ENCODE measurements at places on chromosomes 1 and 21. TPM values are rescaled to one million over a fixed set of nuclear protein-coding genes. Genes with fewer than 3 reads are reported as not detected.

The ZNF695 gene
- 15.9 TPM for total RNA-seq

The ITLN2 gene
- not detected for total RNA-seq

The CHI3L2 gene
- total RNA-seq: not detected

The TFF2 gene
- not detected for total RNA-seq

The SLC22A15 gene
- total RNA-seq: 0.39 TPM

The MCOLN2 gene
- total RNA-seq: 0.98 TPM

The LCE6A gene
- total RNA-seq: not detected

The TRIM67 gene
- total RNA-seq: 0.06 TPM

- DNase-seq: no peak
These were observed 173.2 kb downstream of the ROR1 start for GRCh38 chr1:63946866-63947491.

- no peak for DNase-seq
These were observed 4.8 kb upstream of the GNPAT start for GRCh38 chr1:231236208-231236591.

DNA sequence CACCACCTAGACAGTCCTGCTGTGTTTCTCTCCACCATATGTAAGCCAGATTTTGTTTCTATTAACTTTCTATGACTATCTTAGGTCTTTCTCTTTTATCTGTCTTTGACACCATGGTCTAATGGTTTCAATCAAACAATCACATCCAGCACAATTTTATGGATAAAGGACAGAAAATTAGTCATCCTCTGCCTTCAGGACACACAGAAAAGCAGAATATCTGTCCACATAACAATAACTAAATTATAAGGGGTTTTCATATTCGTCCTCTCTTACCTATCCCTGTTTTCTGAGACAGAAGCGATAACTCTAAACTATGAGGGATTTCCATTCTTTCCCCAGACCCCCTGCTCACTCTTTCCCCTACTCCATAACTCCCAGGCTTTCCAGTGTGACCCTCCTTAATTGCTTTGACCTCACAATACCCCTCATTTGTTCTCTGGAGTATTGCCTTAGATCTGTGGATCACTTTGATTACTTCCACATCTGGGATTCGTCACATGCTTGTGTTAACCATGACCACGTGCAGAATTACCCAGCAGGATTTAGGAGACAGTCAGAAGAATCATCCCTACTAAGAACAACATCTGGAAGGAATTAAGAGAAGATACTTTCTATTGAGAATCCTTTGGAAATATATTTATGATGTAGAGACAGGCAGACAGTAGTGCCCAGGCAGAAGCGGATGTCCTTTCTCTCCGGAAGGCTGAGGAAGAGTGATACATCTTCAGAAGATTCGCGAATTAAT is 108.2 kb upstream of the GREM2 start:
- DNase-seq: peak; percentile 38

DNA sequence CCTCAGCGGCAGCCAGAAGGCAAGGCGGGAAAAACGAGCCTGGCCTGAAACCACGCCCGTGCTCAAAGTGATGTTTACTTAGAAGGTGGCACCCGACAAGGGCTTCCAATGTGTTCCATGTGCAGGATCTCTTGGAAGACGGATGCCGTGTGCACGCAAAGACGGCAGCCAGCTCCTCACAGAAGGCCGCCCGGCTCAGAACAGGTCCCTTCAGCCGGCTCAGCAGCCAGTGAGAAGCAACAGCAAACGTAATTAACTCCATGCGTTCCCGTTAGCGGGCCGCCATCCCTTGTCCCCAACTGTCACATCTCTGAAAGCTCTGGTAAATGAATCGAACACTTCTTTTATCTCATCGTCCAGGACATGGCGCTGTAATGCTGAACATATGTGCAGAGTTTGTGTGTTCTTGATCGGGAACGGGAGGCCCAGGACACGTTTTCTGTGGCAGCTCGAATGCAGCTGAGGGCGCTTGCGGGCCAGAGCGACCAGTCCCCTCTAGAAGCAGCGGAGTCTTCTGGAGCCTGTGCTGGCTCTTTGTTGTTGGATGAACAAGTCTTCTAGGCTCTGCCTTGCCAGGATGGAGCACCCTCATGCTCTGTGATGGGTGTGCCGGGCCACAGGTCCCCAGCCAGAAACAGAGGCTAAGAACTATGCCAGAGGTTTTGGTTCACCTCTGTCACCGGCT is 94.6 kb upstream of the ARHGEF16 start:
- DNase-seq: no peak

- DNase-seq: no peak
These were observed 25.3 kb downstream of the SERTAD4 start for GRCh38 chr1:210257698-210258529.

- DNase-seq: no peak
These were observed 61.1 kb upstream of the RAB4A start for GRCh38 chr1:229209816-229210215.

GRCh38 chr1:36300526-36300925 is 5.6 kb upstream of the SH3D21 start:
- no peak for DNase-seq

- no peak for DNase-seq
These were observed 45.3 kb downstream of the TIAM1 start for GRCh38 chr21:31298618-31299269.

DNA sequence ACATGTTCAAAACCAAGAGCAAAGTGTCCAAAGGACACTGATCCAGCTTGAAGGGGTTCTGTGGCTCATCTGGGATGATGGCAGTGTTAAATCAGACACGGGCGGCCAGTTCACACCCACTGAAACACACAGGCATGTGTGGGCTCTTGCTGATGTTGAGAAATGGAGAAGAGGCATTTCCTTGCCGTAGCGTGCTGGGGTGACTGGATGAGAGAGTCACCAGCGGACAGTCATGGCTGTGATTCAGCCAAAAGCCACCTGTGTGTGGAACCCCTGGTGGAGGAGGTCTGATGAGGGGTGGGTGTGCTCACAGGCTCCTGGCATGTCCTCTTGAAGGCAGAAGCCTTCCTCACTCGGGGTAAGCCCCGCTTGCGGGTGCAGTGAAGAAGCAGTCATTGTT is 7.2 kb downstream of the C1orf35 start:
- DNase-seq: no peak

- no peak for DNase-seq
These were observed 86.4 kb upstream of the F3 start for GRCh38 chr1:94627771-94628498.

DNA sequence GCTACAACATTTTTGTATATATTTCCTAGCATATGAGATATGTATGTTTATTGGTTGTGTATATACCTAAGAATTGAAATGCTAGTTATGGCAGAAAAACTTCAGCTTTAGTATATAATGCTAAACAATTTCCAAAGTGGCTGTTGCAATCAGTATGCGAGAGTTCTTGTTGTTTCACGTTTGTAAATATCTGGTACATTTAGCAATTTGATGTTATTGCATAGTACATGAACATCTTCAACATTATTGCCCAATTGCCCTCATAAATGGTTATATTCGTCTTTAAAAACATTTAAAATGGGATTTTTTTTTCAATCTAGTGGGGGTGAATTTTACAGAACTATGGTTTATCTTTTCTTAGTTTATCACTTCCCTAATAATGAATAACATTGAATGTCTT is 86.2 kb upstream of the HP1BP3 start:
- DNase-seq: no peak

GRCh38 chr1:28416509-28417194 is 47.1 kb downstream of the PHACTR4 start:
- no peak for DNase-seq

GRCh38 chr1:90045853-90046563 is 51.1 kb downstream of the ZNF326 start:
- DNase-seq: peak; percentile 82

GRCh38 chr1:17375651-17376050 is 3.7 kb downstream of the PADI6 start:
- DNase-seq: no peak

DNA sequence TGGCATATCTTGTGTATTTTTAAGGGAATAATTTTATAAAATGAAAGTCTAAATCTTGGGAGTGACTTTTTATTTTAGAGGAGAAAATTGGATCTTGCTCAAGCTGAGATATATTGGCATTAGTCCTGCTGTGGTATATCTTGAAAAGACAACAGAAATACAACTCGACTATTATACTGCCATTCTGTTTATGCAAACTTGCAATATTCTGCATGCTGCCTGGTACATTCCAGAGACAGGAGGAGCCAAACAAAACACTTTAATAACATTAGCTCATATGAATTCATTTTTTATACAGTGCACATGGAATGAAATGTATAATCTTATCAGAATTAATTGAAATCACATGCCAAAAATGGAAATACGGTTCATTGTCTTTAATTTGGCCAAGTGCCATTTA is 176.0 kb upstream of the NRIP1 start:
- no peak for DNase-seq

DNA sequence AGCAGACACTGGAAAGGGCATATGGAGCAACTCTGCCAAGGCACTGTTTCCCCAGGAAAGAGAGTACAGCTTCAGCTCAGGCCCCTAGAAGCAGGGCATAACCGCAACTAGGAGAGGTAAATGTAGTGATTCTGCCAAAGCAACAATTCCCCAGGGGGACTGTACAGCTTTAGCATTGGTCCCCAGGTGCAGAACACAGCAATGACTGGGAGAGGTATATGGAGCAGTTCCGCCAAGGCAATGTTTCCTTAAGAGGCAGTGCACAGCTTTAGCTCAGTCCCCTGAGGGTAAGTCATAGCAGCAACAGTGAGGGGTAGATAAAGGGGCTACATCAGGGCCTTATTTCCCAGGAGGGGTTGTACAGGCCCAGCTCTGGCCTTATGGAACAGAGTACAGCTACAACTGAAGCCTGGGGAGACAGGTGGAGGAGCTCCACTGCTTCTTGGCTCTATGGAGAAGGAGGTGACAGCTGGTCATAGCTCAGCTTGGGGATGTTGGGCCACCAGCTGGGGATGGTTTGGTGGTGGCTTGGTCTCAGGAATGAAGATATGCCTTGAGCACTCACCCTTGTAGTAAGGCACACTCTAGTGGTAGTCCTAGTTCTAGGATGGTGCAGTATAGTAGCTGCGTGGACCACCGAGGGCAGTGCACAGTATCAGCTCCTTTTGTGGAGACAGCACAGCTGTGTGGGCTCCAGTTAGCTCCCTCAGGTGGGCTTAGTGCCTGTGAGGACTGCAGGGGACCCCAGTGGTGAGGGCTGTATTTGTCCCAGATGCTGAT is 582.7 kb downstream of the PTPRC start:
- DNase-seq: no peak

GRCh38 chr1:245086389-245086969 is 68.3 kb upstream of the KIF26B start:
- no peak for DNase-seq

DNA sequence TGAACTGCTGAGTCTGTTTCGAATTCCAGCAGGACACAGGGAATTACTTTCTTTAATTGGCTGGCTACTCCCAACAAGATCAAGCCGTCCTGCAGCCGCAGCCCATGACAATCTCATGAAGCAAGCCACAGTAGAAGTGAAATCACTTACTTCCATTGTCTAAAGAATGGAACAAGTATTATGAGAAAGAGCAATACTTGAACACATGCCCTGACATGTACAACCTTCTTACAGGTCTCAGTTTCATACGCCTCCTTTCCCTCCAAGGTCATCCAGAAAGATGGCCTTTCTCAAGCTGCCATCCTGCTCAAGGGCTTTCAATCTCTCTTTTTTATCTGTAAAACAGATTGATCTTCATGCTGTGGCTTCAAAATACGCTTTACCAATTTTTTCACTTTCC is 85.1 kb downstream of the PCSK9 start:
- no peak for DNase-seq

- no peak for DNase-seq
These were observed 117.7 kb upstream of the ETS2 start for GRCh38 chr21:38688068-38688467.

GRCh38 chr1:169676001-169676400 is 35.4 kb downstream of the SELL start:
- no peak for DNase-seq

DNA sequence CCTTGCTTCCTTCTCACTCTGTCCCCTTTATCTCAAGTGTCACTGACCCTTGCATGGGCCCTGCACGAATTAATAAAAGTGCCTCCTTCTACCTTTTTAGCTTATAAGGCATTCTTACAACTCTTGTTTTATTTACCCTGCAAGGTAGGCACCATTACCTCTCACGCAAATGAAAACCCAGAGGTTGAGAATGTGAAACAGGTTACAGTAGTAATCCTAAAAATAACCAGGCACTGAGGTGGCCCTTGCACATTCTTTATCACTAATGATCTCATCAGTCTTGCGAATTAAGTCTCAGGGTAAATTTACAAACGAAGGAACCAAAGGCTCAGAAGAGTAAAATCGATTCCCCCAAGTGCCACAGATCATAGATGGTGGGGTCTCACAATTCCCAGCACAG is 3.7 kb downstream of the GLIS1 start:
- DNase-seq: no peak

All from A673 (cell line).